ENCODE measurements at places on chromosomes 16 and 17.

- DNase-seq = peak; percentile 93
Observed at GRCh38 chr16:3021449-3022207, 1.5 kb downstream of the TNFRSF12A start.

DNA sequence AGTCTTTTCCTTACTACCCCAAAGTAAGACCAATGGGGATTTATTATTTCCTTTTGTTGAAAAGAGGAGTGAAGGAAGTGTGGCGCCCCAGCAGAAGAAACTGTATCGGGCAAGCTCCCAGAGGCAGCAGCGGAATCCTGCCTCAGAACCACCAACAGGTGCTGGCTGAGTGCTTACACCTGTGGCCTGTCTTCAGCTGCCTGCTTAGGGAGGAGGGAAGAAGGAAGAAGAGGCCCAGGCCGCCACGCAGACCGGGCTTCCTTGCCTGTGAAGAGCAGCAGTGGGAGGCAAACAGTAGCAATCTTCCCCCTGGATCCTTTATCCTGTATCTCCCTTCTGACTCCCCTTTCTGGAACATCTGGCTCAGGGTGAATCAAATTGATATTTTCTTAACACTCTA, 134.7 kb downstream of the AATF start:
- DNase-seq = no peak

DNA sequence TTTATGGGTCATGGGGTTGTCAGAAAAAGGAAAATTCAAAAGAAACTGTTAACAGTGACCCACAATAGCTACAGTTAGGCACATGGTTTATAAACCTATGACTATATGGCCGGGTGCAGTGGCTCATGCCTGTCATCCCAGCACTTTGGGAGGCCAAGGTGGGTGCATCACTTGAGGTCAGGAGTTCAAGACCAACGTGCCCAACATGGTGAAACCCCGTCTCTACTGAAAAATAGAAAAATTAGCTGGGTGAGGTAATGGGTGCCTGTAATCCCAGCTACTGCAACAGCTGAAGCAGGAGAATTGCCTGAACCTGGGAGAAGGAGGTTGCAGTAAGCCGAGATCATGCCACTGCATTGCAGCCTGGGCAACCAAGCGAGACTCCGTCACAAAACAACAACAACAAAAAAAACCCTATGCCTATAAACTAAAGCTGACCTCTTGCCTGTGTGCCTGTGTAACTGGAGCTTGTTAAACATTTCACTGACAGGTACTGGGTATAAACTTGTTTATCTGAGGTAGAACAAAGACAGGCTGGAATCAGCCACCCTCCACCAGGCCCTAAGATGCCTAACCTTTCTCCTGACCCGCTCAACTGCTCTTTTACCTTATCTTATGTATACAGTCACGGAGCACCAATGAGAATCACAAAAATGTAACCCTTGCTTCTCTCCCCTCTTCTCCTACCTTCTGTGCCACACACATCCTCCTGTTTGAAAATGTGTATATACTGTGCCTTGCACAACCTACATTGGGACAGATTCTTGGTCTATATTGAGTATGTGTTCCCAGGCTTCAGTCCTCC, 62.9 kb upstream of the ATF7IP2 start:
- DNase-seq = no peak

DNA sequence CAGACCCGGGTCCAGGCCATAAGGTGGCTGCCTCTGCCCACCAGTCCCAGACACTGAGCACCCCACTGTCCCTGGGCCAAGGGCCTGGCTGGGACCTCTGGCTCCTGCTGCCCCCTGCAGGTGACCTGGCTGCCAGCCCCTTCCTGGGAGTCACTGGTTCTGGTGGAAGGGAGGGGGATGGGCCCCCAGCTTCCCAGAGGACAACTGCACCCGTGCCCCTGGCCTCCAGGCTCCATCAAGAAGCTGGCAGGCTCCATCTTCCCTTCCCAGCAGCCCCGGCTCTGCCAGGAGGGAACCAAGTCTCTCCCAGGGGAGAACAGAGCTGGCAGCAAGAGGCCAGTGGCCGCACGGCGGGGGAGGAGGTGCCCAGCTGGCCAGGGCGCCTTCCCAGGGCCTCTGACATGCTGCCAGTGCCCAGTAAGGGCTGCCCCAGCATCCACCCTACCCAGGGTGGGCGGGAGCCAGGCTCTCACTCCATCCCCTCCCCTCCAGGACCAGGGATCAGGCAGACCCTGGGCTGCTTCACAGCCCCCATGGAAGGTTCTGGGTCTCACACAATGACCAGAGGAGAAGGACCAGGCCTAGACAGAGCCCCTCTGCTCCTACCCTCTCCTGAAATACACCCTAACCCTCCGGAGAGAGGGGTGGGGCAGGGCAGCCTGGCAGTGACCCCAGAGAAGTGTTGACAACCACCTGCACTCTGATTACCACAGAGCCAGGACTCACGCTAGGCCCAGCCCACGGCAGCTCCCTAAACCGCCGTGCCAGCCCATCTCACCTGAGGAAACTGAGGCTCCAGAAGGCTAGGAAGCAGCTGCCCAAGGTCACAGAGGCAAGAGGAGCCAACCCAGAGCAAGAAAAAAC, 3.6 kb downstream of the CLUH start:
- DNase-seq = peak; percentile 81

- DNase-seq = peak; percentile 45
Observed at GRCh38 chr17:50677851-50678375, 29.8 kb downstream of the ANKRD40 start.

DNA sequence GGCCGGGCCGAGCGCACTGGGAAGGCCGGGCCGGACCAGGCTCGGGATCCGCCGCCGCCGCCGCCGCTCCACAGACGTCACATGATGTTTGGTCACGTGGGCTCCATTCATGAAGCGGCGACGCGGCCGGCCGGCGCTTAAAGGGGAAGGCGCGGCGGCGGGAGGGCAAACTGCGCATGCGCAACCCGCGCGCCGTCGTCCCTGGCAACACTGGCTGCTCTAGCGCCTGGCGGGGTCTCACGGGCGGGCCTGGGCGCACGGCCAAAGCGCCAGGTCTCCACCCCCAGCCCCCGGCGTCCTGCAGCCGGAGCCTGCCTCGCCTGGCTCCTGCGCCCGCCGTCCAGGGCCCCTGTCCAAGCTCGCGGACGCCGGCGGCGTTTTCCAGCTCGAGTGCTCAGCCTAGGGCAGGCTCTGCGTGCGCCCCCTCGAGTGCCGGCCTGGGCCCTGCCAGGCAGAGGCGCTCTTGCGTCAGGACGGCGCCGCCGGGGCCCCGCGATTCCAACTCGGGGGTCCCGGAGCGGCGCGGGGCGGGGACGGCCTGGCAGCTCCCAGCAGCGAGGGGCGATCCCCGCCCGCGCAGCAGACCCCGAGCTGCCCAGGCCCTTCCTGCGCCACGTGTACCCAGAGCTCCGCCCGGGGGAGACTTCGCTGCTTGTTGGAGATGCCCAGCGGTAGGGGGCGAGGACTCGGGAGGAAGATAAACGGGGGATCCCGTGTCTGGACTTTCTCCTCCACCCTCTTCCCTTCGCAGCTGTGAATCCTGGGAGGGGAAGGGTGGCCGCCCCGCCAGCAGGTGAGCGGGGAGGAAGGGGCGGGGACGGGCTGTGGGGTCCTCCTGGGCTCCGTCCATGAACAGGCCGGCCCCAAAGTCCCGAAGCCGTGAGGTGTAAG, at the start of gene MAFG:
MAFG (minus strand) TSS at position 83 of the 891 bp plus-strand sequence. CDS start 4,550 bp downstream, outside the sequence.
- peak; percentile 95 for DNase-seq

Data from upper lobe of right lung (tissue), 1 donor.